ENCODE measurements at places on chromosomes 2 and 18.

GRCh38 chr2:191749181-191749540 lies 71.2 kb downstream of the NABP1 start:
- DNase-seq: no peak

DNA sequence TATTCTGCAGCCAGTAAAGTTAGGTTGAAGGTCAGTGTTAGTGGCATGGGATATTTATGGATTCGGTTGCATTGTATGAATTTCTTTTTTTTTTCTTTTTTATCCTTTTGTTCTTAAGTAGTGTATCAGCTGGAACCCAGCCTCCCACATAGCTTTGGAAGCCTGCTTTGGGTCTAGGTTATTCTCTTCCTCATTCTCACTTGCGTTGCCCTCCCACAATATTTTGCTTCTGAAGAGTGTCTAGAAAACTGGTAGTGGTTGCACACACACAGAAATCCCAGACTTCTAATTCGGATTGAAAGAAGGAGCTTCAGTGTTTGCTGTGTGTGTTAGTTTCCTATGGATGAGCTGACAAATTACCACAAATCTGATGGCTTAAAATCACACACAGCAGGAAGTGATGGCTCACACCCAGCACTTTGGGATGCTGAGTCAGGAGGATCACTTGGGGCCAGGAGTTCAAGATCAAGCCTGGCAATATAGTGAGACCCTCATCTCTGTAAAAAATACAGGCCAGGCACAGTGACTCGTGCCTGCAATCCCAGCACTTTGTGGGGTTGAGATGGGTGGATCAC lies 104.8 kb downstream of the ARL4C start:
- DNase-seq: no peak

DNA sequence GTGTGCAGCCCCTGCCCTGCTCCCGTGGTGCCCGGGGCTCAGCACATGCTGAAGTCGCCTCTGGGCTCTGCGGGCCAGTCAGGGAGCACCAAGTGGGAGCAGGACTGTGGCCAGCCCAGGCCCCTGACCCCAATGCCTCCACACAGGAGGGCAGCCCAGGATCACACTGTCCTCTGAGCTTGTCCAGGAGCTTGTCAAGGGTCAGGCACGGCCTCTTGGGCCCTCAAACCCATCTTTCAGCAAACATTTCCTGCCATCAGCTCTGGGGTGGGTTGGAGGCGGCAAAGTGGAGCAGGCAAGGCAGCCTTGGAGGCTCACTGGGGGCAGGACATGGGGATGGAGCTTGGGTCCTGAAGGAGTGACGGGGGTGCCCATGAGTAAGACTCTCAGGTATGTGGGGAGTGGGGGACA lies 10.3 kb downstream of the SNED1 start:
- DNase-seq: no peak

DNA sequence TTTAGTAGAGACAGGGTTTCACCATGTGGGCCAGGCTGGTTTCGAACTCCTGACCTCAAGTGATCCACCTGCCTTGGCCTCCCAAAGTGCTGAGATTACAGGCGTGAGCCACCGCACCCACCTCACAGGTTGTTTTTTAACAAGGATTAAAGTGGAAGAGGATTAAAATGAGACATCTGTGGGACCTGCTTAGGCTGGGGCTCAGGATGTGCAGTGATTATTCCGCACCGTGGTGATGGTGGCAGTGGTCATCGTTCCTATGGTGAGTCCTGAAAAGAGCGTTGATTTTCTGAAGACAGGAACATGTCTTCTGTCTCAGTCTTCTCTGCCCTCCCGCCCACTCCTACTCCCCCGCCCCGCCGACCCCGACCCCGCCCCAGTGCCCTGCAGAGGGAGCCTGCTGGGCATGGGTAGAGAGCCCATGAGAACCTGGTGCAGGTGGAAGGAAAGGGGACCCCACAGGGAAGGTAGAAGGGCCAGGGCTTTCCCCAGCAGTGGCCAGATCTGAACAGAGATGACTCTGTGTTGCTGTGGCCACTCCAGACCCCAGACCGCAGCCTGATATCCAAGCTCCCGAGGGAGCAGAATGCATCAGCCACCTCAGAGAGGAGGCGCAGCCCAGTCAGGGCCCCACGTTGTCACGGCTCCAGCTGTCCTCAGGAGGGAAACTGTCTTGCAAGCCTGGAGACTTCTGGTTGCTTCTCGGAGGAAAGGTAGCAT lies 34.5 kb upstream of the FOSL2 start:
- DNase-seq: no peak

DNA sequence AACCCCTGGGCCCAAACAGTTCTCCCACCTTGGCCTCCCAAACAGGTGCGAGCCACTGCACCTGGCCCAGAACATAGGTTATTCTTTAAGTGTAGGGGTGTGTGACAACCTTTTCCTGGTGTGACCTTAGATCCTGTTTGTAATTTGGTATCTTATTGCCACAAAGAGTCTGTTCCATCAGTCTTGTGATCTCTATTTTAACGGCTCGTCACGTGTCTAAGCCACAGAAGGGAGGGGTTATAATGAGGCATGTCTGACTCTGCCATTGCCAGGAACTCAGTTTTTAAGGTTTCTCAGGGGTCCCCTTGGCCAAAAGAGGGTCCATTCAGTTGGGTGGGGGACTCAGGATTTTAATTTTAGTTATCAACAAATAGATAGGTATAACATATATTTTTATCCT lies 4.4 kb upstream of the ALS2 start:
- no peak for DNase-seq

DNA sequence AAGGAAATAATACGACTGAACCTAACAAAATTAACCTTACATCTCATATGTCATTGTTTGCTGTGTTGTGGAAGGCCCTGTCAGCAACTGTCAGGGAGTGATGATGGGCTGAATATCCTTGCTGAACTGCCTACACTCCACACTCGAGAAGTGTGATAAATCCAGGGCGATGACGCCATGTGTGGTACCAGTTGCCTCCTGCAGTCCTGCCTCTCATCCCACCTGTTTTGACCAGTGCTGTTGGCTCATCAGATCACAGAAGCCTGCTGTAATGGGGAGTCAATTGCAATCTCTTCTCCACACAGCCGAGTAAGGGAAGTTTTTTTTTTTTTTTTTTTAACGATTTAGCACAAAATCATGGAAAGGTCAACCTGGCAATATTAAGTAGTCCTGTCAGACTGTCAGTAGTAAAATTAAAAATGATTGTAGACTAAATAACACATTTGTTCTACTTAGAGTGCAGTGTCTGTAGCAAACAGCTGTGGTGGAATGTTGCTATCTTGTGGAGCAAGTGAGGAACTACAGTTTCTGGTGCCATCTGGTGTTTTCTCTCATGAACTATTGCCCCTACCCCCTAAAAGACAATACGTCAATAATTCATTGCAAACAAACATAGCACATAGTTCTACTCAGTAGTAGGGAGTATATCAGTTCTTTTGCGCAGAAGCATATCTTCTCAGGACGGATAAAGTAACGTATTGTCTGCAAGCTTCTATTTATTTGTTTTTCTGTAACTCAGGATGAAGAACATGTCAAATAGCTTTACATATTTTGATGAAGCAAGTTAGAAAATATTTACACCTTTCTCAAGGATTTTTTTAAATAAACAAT lies 347.6 kb downstream of the CTNNA2 start:
- no peak for DNase-seq

DNA sequence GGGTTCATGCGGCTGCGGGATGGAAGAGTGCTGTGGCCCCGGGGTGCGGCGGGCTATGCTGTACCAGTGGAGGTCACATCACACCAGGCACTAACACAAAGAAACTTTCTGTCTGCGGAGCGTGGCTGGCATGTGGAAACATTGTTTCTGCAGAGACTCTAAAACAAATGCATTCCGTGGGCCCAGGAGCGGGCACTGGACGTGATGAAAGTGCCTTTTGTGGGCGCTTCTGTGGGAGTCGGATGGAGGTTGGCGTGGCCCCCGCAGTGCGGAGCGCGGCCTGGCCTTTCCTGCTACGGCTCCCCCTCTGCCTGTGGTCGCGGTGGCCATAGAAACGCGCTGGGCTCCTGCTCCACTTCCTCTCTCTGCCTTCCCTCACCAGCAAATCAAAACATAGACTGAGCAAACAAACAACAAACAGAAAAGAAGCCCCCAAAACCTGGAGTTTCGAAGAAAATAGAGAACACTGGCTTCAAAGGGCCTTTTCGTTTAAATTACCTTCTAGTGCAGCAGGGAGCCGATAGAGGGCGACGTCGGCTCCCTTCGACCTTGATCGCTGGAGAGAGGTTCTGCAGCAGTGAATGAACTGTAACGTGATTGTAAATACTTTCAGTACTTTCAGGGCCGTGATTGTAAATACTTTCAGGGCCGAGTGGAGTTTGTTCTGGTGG lies 51.4 kb downstream of the KIF5C start:
- peak; percentile 30 for DNase-seq

DNA sequence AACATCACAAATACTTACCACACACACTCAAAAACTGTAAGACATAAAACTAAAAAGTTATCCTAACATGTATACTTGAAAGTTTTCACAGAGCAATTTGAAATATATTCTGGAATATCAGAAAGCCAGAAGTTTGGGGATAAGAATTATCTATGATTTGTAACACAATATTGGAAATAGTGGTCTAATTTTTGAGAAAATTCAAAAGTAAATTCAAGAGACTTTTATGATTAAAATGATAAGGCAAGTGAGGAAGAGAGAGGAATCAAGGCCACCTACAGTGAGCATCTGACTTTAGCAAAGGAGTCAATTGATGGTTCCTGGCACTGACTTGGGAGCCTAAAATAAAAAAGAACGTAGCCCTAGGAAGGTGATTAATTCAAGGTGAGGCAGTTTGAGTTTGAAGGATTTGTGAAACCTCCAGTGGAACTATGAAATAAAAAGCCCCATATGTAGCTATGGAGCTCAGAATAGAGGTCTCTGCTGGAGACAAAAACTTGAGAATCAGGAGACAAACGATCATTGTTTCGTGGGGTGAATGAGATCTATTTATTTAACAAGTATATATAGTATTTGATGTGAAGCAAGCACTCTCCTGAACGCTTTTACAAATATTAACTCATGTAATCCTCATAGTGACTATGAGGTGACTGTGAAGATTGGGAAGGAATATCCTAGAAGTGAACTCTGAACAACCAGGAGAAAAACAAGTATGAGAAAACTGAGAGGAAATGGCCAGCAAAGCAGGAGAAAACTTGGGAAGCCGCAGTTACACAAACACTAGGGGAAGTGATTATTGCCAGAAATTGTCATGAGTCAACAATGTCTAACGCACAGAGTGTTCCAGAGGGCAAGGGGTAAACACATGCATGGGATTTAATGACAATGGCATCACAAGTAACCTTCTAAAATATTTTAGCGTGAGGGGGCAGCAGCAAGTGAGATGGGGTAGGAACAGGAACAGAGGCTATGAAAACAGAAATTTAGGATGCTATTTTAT lies 12.8 kb downstream of the TFPI start:
- DNase-seq: no peak

- DNase-seq: no peak
Observed at GRCh38 chr18:74722237-74722636, 124.6 kb downstream of the ZNF407 start.
